ENCODE measurements at places on chromosomes 5 and 9.

DNA sequence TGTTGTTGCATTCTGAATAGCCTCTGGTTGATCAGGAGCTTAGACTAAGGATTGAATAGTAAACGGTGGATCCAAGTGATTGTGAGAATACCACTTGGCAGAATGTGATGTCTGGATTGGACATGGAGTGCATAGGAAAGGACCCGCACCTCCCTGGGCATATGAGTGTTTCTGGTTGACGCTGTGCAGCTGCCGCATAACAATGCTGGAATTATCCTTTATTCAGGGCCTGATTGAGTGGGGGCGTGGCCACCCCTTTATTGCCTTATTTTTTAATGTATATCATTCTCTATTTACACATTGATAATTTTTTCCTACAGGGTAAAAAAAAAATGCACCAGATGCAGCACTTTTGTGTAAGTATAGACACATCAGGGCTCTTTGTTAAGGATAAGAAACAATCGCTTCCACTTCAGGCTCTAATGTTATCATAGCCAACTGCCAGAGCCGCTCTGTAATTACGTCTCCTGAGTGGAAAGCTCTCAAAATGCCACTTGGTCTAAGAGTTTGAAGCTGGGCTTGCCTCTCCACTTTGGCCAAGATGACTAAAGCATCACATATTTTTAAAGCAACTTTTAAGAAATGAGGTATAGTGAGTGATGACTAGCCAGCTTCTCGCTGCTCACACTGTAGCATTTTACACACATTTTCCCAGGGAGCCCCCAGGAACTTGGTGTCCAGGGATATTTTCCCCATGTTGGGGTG lies 5.7 kb downstream of the FGD3 start:
- no peak for DNase-seq

GRCh38 chr5:33008751-33009418 lies 297.8 kb downstream of the NPR3 start:
- DNase-seq: no peak

DNA sequence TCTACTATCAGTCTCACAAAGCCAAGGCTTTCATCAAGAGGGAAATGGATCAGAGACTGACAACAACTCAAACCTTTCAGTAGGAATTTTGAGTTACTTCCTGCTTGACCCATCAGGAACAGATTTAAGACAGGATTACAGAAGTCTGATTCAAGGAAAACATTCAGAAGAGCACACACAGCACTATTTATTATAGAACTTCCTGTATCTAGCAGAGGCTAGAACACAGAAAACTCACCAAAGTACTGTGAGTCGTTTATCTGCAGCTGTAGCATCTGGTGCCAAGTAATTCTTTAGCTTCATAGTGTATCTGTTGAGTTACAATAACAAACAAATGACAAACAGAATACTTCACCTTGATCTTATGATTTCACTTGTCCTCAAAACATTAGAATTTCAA lies 13.8 kb downstream of the LEAP2 start:
- no peak for DNase-seq

GRCh38 chr5:18393565-18394442 lies 759.5 kb downstream of the TAF11L14 start:
- DNase-seq: peak; percentile 25

DNA sequence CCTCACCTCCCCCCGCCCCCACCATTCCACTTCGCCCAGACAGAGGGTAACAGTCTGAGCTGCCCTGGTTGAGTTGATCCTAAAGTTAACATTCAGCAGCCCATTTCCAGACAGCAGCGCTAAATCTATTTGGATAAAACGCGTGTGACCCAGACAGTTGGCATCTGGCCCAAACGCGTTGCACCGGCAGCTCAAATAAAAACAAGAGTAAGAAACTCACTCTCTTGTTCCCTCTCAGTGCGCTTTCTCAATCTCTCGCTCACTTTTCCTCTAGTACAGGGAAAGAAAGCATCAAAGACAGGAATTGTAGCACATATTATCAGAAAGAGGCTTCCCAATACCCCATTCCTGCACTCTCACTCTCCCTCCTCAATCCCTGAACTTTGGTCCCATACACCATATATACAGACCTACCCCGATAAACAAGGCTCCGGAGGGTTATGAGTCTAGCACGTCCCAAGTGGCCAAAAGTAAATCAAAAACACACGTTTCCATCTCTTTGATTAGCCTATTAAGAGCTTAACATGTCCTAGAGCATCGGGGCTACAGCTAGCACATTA lies 1.3 kb downstream of the ADAMTS6 start:
- peak; percentile 28 for DNase-seq

GRCh38 chr9:2377834-2378233 lies 243.8 kb upstream of the VLDLR start:
- no peak for DNase-seq

DNA sequence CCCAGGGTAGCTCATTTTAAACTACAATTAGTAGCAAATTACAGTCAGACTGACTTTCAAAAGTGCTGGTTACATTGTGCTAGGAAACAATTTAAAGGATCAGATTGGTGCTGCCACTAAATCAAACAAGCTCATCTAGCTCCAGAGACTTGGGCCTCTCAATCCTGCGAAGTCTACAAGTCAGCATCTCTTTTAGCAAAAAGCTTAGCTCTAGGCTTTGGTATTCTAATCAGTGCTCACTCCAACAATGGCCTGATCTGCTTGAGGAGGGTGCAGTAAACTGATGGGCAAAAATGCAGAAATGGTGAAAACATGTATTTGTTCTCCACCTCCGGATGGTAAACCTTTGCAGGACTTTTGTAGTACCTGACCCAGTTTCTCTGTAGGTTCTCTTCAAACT lies 47.0 kb upstream of the SEMA6A start:
- DNase-seq: no peak

DNA sequence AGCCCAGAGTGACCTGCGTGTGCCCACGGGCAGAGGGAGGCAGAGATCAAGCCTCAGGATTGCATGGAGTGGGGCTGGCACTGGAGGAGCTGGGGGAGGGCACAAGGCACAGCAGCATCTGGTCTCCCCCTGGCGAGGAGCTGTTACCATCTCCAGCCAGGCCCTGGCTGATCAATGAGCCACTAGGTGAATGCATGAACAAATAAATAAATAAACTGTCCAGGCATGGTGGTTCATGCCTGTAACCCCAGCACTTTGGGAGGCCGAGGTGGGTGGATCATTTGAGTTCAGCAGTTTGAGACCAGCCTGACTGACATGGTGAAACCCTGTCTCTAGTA lies 14.3 kb upstream of the PSMB7 start:
- DNase-seq: no peak

GRCh38 chr9:32837551-32838058 lies 54.3 kb downstream of the TMEM215 start:
- no peak for DNase-seq

- DNase-seq: no peak
These were observed 299.2 kb downstream of the EDIL3 start for GRCh38 chr5:84085387-84086041.

GRCh38 chr5:151223447-151224264 lies at the start of gene CCDC69:
Gene CCDC69, minus strand, starts transcription at chr5:151224092. Its CDS starts 122 bp downstream, at chr5:151223970.
- DNase-seq: peak; percentile 34

DNA sequence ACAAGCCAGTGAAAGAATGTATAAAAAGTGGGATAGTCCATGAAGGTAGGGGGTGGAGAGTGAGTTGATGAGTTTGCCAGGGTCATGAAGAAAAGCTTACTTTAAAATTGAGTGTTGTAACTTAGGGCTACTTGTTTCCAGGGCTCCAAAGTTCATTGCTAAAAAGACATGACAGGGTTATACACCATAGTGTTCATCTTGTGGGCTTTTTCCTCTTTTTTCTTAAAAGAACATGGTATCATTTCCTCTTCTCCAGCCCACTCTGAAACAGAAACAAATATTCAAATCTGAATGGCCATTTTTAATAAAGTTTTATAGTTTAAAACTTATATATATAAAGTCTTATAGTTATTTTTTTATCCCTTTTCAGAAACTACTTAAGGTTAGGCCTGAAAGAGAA lies 115.7 kb upstream of the SMC2 start:
- DNase-seq: no peak

GRCh38 chr9:100911273-100911672 lies 117.3 kb upstream of the PLPPR1 start:
- no peak for DNase-seq

DNA sequence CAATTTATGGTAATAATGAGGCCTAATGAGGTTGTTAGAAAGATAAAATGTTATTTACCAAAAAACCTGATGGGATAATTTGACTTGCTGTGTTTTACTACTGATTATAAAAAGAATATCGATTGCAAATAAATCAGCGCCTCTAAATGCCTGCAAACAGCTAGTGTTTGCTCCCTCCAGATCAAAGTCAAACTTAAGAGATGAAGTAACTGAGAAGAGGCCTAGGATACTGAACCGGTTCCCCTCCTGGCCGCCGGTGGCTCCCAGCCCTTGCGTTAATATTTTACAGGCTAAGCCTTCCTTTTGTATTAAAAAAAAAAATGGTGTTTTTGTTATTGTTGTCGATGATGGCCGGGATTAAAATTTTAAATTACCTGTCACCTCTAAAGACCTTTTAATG lies 2.6 kb downstream of the IRX1 start:
- DNase-seq: no peak
